Activated naive CD8-positive, alpha-beta T cell treated with anti-CD3 and anti-CD28 coated beads for 36 hours (primary cell): ENCODE measurements at places on chromosomes 7 and 10. TPM values are rescaled to one million over a fixed set of nuclear protein-coding genes. Genes with fewer than 3 reads are reported as not detected.

Gene SEC61G
- 163 TPM for total RNA-seq

Gene STRIP2
- total RNA-seq, result 6.9 TPM

GRCh38 chr7:139775829-139776266 lies 1.9 kb downstream of the HIPK2 start:
- H3K36me3 ChIP-seq, result peaks cover 6% of the 10 kb centered on the region
- peaks cover 50% of the 10 kb centered on the region for H3K4me1 ChIP-seq
- peak overlapping the region; percentile 95 for H3K4me3 ChIP-seq
- peak overlapping the region; percentile 54 for H3K27ac ChIP-seq

GRCh38 chr10:15088428-15089261 lies at the start of gene ACBD7:
TSS of gene ACBD7 (minus strand) at chr10:15088776. CDS start at chr10:15088728, 48 bp downstream.
- peak; percentile 90 for DNase-seq
- H3K27me3 ChIP-seq, result no peaks in the 10 kb centered on the region
- peak within 1 kb of the TSS; percentile 73 for H3K4me3 ChIP-seq
- peaks cover 2% of the 10 kb centered on the region for H3K4me1 ChIP-seq

GRCh38 chr10:19449860-19450259 lies 366.4 kb upstream of the PLXDC2 start:
- no peak overlapping the region for H3K4me3 ChIP-seq
- no peak for DNase-seq

DNA sequence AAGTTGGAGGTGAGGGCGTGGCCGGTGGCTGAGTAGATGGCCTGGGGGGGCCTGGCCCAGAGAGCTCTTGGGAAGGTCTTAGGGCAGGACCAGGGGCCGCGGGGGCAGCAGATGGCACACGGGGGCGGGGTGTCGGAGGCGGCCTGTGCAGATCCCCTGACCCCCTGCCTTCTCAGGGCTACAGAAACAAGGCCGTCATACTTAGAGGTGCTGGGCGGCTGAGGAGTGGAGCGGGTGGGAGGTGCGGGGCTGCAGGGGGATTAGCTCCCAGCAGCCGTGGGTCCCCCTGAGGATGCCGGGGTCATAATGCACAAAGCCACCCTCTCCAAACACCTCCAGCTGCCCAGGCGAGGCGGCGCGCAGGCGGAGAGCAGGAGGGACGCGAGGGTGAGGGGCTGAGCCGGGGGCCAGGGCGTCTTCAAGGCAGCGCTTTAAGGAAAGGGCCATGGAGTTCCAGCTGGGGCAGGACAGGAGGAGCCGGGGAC lies 40.4 kb upstream of the ZNF32 start:
- H3K36me3 ChIP-seq, result no peaks in the 10 kb centered on the region
- no peak overlapping the region for H3K27ac ChIP-seq
- peak overlapping the region; percentile 79 for H3K4me3 ChIP-seq
- H3K4me1 ChIP-seq, result peaks cover 5% of the 10 kb centered on the region
- peaks cover 37% of the 10 kb centered on the region for H3K27me3 ChIP-seq

GRCh38 chr7:32089678-32090077 lies 19.5 kb upstream of the PDE1C start:
- no peaks in the 10 kb centered on the region for H3K36me3 ChIP-seq
- H3K4me3 ChIP-seq, result no peak overlapping the region
- DNase-seq, result no peak
- H3K4me1 ChIP-seq, result no peaks in the 10 kb centered on the region
- H3K27ac ChIP-seq, result no peak overlapping the region

DNA sequence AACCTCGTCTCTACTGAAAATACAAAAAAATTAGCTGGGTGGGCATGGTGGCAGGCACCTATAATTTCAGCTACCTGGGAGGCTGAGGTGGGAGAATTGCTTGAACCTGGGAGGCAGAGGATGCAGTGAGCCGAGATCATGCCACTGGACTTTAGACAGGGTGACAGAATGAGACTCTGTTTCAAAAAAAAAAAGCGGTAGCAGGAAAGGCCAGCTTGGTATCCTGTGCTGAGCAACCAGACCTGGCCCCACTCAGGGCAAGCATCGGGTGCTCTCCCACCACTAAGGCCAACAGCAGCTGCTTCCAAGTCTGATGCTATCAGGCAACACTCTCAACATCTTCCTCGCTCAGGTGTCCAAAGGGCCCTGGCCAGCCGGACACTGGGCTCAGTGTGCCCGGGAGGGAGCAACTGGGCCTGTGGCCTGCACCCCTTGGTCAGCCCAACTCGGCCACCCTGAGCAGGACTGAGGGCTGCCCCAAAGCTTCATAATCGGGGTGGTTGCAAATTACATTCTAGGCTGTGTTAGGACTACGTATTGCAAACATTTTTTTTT lies 44.3 kb upstream of the MSMB start:
- DNase-seq, result no peak
- H3K36me3 ChIP-seq, result no peaks in the 10 kb centered on the region
- no peak overlapping the region for H3K4me3 ChIP-seq
- H3K27me3 ChIP-seq, result no peaks in the 10 kb centered on the region
- H3K4me1 ChIP-seq, result peaks cover 15% of the 10 kb centered on the region

GRCh38 chr10:110699859-110700468 lies 55.8 kb downstream of the RBM20 start:
- DNase-seq, result no peak
- no peaks in the 10 kb centered on the region for H3K36me3 ChIP-seq
- H3K27me3 ChIP-seq, result no peaks in the 10 kb centered on the region
- no peak overlapping the region for H3K27ac ChIP-seq
- peaks cover 2% of the 10 kb centered on the region for H3K4me1 ChIP-seq
- H3K4me3 ChIP-seq, result no peak overlapping the region

DNA sequence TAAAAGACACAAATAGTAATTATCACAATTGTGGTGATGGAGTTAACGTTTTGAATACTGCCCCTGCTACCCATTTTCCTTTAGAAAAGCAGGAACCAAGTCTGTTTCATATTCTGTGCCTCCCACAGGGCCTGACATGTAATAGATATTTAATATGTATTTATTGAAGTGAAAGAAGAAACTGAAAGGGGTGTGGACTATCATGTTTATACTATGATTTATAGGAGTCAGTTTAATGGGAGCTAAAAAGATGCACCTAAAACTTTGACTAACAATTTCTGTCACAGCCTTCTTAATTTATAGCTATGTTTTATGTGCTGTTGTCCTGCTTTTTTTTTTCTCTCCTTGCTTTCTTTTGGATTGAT lies 24.1 kb upstream of the BHLHA15 start:
- H3K4me3 ChIP-seq, result no peak overlapping the region
- H3K27me3 ChIP-seq, result no peaks in the 10 kb centered on the region
- no peak overlapping the region for H3K27ac ChIP-seq
